ENCODE measurements at places on chromosomes 16 and 17. TPM values are rescaled to one million over a fixed set of nuclear protein-coding genes. Genes with fewer than 3 reads are reported as not detected.

The OMG gene
- 1.0 TPM for polyA plus RNA-seq

The NLRC3 gene
- polyA plus RNA-seq, result 2.5 TPM

The PRSS8 gene
- polyA plus RNA-seq, result 252 TPM

The TP53TG3F gene
- not detected for polyA plus RNA-seq

The CIBAR2 gene
- 0.30 TPM for polyA plus RNA-seq

The KRT28 gene
- polyA plus RNA-seq, result not detected

The RTN4RL1 gene
- 0.45 TPM for polyA plus RNA-seq

The GLP2R gene
- 6.4 TPM for polyA plus RNA-seq

The HBM gene
- 11.9 TPM for polyA plus RNA-seq

The AANAT gene
- 0.13 TPM for polyA plus RNA-seq

The CMTM4 gene
- polyA plus RNA-seq, result 52.1 TPM

The KLHL10 gene
- polyA plus RNA-seq, result 0.06 TPM

The PRR29 gene
- 1.2 TPM for polyA plus RNA-seq

The MPP3 gene
- polyA plus RNA-seq, result 4.9 TPM

The EFNB3 gene
- polyA plus RNA-seq, result 7.4 TPM

The CCL7 gene
- not detected for polyA plus RNA-seq

The DERL2 gene
- polyA plus RNA-seq, result 65.4 TPM

The KRT31 gene
- polyA plus RNA-seq, result not detected

The MT1H gene
- 391 TPM for polyA plus RNA-seq

The SLC16A5 gene
- polyA plus RNA-seq, result 25.5 TPM

The GRB2 gene
- polyA plus RNA-seq, result 67.7 TPM

The MYH1 gene
- polyA plus RNA-seq, result 0.01 TPM

The SNF8 gene
- 103 TPM for polyA plus RNA-seq

The RUNDC3A gene
- 17.2 TPM for polyA plus RNA-seq

The MT1M gene
- polyA plus RNA-seq, result 2.5 TPM

The TNP2 gene
- not detected for polyA plus RNA-seq

The ANKRD40CL gene
- 28.4 TPM for polyA plus RNA-seq

The CBLN1 gene
- polyA plus RNA-seq, result 1.8 TPM

The CRHR1 gene
- 0.24 TPM for polyA plus RNA-seq

The BICDL2 gene
- polyA plus RNA-seq, result 14.0 TPM

The TRIM47 gene
- polyA plus RNA-seq, result 9.8 TPM

The SLC47A1 gene
- polyA plus RNA-seq, result 1.1 TPM

The KRTAP17-1 gene
- polyA plus RNA-seq, result 0.07 TPM
